Thoracic aorta endothelial cell (primary cell): ENCODE measurements at places on chromosomes 1 and 21. TPM values are rescaled to one million over a fixed set of nuclear protein-coding genes. Genes with fewer than 3 reads are reported as not detected.

The TMEM222 gene
- 23.9 and 25.7 TPM in 2 replicates for total RNA-seq

The C1orf116 gene
- total RNA-seq = not detected in 2 replicates

The CNKSR1 gene
- total RNA-seq = 0.13 TPM in 1 of 2 replicates, not detected in the other

The FBLIM1 gene
- total RNA-seq = 410 and 466 TPM in 2 replicates

The KLF17 gene
- not detected in 2 replicates for total RNA-seq

The WDR64 gene
- total RNA-seq = not detected in 2 replicates

The CELA3B gene
- total RNA-seq = 0.40 TPM in 1 of 2 replicates, not detected in the other

The HHAT gene
- total RNA-seq = 1.7 and 2.0 TPM in 2 replicates

The S100A8 gene
- total RNA-seq = not detected in 2 replicates

The LYST gene
- total RNA-seq = 16.5 and 17.0 TPM in 2 replicates

The MANEAL gene
- 0.43 and 0.93 TPM in 2 replicates for total RNA-seq

The PDC gene
- total RNA-seq = not detected in 2 replicates

The CD164L2 gene
- not detected in 2 replicates for total RNA-seq

The COL9A2 gene
- 0.14 and 0.53 TPM in 2 replicates for total RNA-seq

The DIO1 gene
- not detected in 2 replicates for total RNA-seq

The ETV3L gene
- not detected in 2 replicates for total RNA-seq

The VCAM1 gene
- total RNA-seq = 7.1 and 10.4 TPM in 2 replicates

The SUSD4 gene
- total RNA-seq = not detected in 2 replicates

The DENND2D gene
- total RNA-seq = 0.36 and 0.53 TPM in 2 replicates

The HCRTR1 gene
- 0.57 and 0.66 TPM in 2 replicates for total RNA-seq

The TRAF5 gene
- total RNA-seq = 12.6 and 13.0 TPM in 2 replicates

The BNIPL gene
- 0.13 and 0.36 TPM in 2 replicates for total RNA-seq

The IGSF5 gene
- total RNA-seq = not detected in 2 replicates

The HMGN1 gene
- 317 and 353 TPM in 2 replicates for total RNA-seq

The ILDR2 gene
- total RNA-seq = 0.14 TPM in 1 of 2 replicates, not detected in the other

The MEX3A gene
- 7.8 and 8.3 TPM in 2 replicates for total RNA-seq

The PSMB4 gene
- 355 and 391 TPM in 2 replicates for total RNA-seq

The GNB1 gene
- total RNA-seq = 170 and 177 TPM in 2 replicates

The ATP1A4 gene
- not detected in 2 replicates for total RNA-seq

The FCMR gene
- 0.14 TPM in 1 of 2 replicates, not detected in the other for total RNA-seq

The HSPA6 gene
- total RNA-seq = 0.22 and 0.27 TPM in 2 replicates

The GBP1 gene
- total RNA-seq = 23.3 and 27.4 TPM in 2 replicates

The MCOLN2 gene
- 0.27 and 0.36 TPM in 2 replicates for total RNA-seq

The ELF3 gene
- total RNA-seq = 0.07 and 0.13 TPM in 2 replicates

The MSH4 gene
- 0.14 and 0.27 TPM in 2 replicates for total RNA-seq

The BGLAP gene
- total RNA-seq = 0.27 TPM in 1 of 2 replicates, not detected in the other

The SMCP gene
- total RNA-seq = not detected in 2 replicates

The SV2A gene
- total RNA-seq = 0.66 and 2.9 TPM in 2 replicates
